ENCODE measurements at places on chromosomes 1 and 21. TPM values are rescaled to one million over a fixed set of nuclear protein-coding genes. Genes with fewer than 3 reads are reported as not detected.

The MEGF6 gene
- 20.0 TPM for polyA plus RNA-seq

- peaks cover 3% of the 10 kb centered on the region for H3K4me1 ChIP-seq
- DNase-seq: no peak
- no peaks in the 10 kb centered on the region for H3K27me3 ChIP-seq
Observed at GRCh38 chr1:156574039-156574633, 1.8 kb upstream of the IQGAP3 start.

DNA sequence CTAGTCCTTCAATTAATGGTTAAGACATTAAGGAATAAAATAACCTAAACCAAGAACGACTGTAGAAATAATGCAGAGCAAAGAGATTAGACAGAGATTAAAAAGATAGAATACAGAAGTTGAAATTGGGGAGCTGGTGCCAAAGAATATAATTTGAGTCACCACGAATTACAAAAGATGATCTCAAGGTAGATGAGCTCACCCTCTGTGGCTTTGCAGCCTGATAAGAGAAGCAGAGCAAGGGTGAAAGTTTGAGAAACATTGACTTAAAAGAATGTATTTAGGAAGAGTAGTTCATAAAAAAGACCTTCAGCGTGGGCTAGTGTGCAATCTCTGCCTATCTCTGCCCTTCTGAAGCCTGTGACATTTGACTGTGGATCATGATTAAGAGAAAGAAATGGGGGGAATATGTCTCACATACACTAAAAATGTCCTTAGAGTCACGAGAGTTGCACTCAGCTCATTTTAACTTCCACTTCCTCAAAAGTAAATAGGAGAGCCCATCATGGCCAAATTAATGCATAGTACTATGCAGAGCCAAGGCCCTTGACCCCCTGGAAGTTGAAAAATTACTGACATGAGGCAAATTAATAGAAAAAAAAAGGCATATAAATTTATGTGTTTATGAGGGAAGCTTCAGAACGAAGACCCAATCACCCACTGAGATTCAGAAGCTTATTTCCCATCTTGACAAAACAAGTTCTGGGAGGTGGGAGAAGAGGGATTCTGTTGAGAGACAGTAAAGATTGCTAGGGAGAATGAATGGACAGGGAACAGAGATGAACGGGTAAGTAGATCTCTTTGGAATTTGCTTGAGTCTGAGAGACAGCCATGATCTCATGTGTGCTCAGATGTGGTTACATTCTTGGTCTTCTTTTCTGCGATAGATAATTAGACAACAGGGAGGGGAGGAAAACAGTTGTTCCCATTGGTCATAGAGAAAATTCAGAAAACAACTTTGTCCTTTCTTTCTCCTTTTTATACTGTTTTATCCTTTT lies 395.4 kb upstream of the LRRC7 start:
- no peak overlapping the region for H3K27ac ChIP-seq
- no peak for DNase-seq
- H3K27me3 ChIP-seq: no peaks in the 10 kb centered on the region
- no peak overlapping the region for H3K4me3 ChIP-seq
- H3K36me3 ChIP-seq: no peaks in the 10 kb centered on the region

The CDC7 gene
- polyA plus RNA-seq: 0.87 TPM

DNA sequence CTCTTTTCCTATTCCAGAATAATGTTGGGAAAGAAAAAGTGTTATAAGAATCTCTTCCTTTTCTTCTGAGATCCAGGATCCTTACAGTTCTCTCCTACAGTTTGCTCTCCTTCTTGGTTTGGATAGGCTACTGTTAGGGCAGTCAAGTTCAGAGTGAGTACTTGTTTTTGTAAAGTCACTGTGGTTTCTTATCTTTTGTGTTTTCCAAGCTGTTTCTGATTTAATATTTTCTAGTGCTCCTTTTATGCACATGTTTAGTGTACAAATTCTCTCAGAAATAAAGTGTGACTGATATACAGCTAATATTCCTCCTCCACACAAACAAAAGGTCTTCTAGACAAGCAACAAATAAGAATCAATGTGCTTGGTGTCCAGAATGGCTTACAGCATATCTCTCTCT lies 107.7 kb downstream of the BACH1 start:
- no peak overlapping the region for H3K27ac ChIP-seq
- no peak overlapping the region for H3K4me3 ChIP-seq
- no peaks in the 10 kb centered on the region for H3K4me1 ChIP-seq
- no peaks in the 10 kb centered on the region for H3K36me3 ChIP-seq
- DNase-seq: no peak

- H3K36me3 ChIP-seq: no peaks in the 10 kb centered on the region
- H3K4me3 ChIP-seq: no peak overlapping the region
- H3K27me3 ChIP-seq: no peaks in the 10 kb centered on the region
Observed at GRCh38 chr1:11729498-11730428, 6.2 kb upstream of the AGTRAP start.

DNA sequence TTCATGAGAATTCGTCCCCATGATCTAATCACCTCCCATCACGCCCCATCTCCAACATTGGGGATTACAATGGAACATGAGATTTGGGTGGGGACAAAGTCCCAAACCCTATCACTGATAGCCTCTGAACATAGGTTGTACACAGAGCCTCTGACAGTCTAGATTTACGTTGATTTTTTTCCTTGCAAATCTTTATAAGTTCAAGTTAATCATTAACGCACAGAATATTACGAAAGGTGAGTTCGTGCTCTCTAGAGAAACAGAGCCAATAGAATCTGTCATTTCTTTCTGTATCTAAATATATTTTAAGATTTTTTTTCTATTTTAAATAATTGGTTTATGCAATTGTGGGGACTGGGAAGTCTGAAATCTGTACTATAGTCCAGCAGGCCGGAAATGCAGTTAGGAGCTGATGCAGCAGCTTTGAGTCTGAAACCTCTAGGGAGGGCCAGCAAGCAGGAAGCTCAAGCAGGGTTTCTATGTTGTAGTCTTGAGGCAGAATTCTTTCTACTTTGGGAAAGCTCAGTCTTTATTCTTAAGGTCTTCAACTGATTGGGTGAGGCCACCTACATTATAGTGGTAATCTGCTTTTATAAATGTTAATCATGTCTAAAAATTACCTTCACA lies 61.0 kb downstream of the SELENOF start:
- no peaks in the 10 kb centered on the region for H3K4me1 ChIP-seq
- no peak for DNase-seq
- no peaks in the 10 kb centered on the region for H3K36me3 ChIP-seq
- H3K4me3 ChIP-seq: no peak overlapping the region
- H3K27me3 ChIP-seq: no peaks in the 10 kb centered on the region
- no peak overlapping the region for H3K27ac ChIP-seq

DNA sequence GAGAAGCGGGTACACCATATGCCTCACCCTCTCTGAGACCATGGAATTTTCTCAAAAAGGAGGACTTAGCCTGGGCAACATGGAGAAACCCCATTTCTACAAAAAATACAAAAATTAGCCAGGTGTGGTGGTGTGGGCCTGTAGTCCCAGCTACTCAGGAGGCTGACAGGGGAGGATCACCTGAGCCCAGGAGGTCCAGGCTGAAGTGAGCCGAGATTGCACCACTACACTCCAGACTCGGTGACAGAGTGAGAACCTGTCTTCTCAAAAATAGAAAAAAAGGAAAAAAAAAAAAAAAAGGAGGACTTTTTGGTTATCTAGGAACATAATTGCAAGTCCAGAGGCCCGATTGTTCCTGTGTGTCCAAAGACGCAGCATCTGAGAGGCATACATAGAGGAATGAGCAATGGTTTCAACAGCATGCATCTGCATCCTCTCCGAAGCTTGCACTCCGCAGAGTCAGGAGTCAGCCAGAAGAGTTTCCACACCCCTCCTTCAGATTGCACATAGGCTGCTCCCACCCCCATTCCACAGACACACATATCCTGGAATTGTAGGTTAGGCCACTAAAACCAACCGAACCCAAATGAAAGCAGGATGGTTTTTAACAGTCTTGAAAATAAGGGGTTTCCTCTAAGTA lies 2.5 kb upstream of the TBX15 start:
- H3K4me1 ChIP-seq: no peaks in the 10 kb centered on the region
- no peak for DNase-seq
- peaks cover 11% of the 10 kb centered on the region for H3K27me3 ChIP-seq
- no peaks in the 10 kb centered on the region for H3K36me3 ChIP-seq
- no peak overlapping the region for H3K27ac ChIP-seq

GRCh38 chr1:170274131-170274501 lies 128.4 kb downstream of the NTMT2 start:
- no peaks in the 10 kb centered on the region for H3K27me3 ChIP-seq
- no peak overlapping the region for H3K27ac ChIP-seq
- H3K4me3 ChIP-seq: no peak overlapping the region
- no peaks in the 10 kb centered on the region for H3K36me3 ChIP-seq
- no peak for DNase-seq

DNA sequence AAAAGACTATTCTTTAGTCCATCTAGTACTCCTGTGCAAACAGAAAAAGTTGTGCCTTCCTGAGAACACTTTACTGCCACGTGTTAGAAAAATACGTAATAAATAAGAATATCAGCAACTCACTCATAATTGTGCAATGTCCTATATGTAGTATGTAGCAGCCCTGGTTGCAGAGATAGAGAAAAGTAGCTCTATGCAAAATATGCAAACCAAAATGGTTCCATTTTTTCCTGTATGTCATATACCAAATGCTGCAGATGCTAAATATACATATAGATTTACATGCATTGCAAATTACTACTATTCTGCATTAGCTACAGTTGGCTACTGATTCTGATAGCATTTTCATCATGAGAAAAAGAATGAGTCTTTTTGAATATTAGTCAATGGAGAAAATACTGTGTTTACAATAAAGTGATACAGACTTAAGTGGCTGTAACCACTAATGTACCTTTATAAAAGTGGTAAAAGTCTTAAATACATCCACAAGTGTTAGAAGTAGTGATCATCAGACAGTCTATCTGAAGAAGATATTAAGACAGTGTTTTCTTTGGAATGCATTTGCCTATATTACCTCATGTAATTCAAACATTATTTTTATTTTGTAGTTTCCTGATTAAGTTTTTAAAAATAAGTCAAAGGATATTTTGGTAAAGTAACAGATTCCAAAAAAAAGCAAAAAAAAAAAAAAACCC lies 19.8 kb downstream of the NME7 start:
- no peaks in the 10 kb centered on the region for H3K27me3 ChIP-seq
- H3K4me1 ChIP-seq: no peaks in the 10 kb centered on the region
- no peak overlapping the region for H3K27ac ChIP-seq
- H3K36me3 ChIP-seq: no peaks in the 10 kb centered on the region

Measured in pancreas (tissue), 10 donors.